ENCODE measurements at places on chromosomes 12 and 14. TPM values are rescaled to one million over a fixed set of nuclear protein-coding genes. Genes with fewer than 3 reads are reported as not detected.

- no peak for DNase-seq
- H3K27me3 ChIP-seq: no peaks in the 10 kb centered on the region
- no peaks in the 10 kb centered on the region for H3K4me1 ChIP-seq
- H3K27ac ChIP-seq: no peak overlapping the region
- no peak overlapping the region for H3K4me3 ChIP-seq
Measured at GRCh38 chr12:101325590-101325989, 45.7 kb downstream of the UTP20 start.

GRCh38 chr14:99313234-99313633, 41.2 kb upstream of the BCL11B start:
- no peak for DNase-seq
- no peak overlapping the region for H3K27ac ChIP-seq
- no peaks in the 10 kb centered on the region for H3K36me3 ChIP-seq
- H3K4me1 ChIP-seq: no peaks in the 10 kb centered on the region

- H3K4me1 ChIP-seq: no peaks in the 10 kb centered on the region
- no peaks in the 10 kb centered on the region for H3K36me3 ChIP-seq
- no peak overlapping the region for H3K27ac ChIP-seq
- DNase-seq: no peak
- H3K27me3 ChIP-seq: no peaks in the 10 kb centered on the region
Measured at GRCh38 chr14:97166497-97166896, 369.3 kb downstream of the VRK1 start.

GRCh38 chr12:56683-57346, 9.8 kb upstream of the IQSEC3 start:
- H3K4me3 ChIP-seq: no peak overlapping the region
- no peaks in the 10 kb centered on the region for H3K36me3 ChIP-seq
- no peak for DNase-seq
- peaks cover 8% of the 10 kb centered on the region for H3K4me1 ChIP-seq
- H3K27me3 ChIP-seq: peaks cover 26% of the 10 kb centered on the region

DBX2 gene
- not detected for total RNA-seq

CHD8 gene
- total RNA-seq: 117 TPM

KMT2D gene
- total RNA-seq: 65.4 TPM

RHOJ gene
- total RNA-seq: 3.8 TPM
